ENCODE measurements at places on chromosomes 11 and 22.

DNA sequence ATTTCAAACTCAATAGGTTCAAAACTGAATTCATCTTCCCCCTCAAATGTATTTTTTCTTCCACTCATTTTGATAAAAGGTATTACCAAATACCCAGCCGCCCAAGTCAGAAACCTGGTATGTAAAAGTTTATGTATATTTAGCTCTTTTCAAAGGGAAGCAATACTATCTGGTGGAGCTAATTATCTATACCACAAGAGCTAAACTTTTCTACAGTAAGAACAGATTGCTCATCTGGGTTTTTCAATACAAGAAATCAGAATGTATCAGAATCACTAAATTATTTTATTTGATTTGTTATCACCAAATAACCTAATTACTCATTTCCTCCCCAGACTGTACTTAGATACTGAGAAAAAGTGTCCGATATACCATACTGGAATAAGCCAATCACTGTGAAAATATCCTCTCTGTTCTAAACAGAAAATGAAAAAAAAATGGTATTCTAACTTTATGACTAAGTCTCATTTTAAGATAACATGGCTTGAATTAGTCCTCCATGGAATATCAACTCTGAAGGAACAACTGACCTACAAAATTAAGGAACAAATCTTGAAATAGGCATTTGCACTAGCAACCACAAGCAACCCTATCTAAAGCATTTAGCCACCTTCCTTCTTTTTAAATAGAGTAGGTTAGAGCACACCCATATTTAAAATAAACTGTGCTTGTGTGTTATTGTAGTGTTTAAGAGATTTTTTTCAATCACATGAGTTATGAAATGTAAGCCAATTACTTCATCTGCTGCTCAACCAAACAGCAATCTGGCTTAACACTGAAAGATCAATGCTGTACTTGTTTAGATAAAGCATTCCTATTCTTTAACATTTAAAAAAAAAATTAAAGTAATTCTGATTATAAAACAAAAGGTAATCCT, 35.0 kb downstream of the RDX start:
- DNase-seq, result no peak

GRCh38 chr11:130180491-130180890, 20.9 kb downstream of the ST14 start:
- DNase-seq, result no peak

DNA sequence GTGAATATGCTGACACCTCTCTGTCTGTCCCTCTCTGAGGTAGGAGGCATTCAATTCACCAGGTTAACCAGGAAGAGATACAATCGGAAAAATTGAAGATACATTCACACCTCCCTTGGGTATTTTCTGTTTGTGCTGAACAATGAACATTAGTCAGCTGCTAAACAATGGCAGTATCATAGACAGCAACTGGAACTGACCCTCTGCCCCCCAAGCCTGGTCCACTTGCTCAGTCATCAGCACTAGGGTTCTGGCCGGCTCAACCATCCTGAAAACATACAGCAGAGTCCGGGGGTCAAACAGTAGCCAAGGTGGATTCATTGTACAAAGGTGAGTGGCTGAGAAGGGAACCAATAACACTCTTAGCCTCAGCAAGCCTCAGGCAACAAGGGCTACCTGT, 4.0 kb downstream of the NECTIN1 start:
- peak; percentile 45 for DNase-seq

DNA sequence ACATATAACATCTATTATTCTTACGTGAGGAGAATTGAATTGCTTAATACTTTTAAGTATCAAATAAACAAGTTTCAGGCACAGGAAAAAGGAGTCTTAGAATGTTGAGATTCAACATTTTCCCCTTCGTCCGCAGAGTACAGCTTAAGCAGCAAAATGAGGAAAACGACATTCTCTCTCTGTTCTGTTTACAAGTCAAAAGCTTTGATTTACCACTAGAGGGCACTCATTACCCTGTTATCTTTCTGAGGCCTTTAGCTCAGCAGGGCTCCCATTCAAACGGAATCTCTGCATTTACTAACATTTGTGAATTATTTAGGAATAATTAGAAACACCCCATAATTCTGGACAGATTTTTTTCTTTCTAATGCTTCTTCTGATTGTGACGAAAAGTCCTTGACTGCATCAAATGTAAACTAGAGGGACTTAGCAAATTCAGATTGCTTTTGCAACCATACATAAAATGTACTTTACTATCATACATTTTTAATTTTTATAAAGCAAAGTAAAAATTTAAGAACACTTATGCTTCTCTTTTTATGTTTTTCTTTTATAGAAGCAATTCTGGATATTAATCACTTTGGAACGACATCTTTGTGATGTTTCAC, 75.0 kb downstream of the JRKL start:
- peak; percentile 77 for DNase-seq

DNA sequence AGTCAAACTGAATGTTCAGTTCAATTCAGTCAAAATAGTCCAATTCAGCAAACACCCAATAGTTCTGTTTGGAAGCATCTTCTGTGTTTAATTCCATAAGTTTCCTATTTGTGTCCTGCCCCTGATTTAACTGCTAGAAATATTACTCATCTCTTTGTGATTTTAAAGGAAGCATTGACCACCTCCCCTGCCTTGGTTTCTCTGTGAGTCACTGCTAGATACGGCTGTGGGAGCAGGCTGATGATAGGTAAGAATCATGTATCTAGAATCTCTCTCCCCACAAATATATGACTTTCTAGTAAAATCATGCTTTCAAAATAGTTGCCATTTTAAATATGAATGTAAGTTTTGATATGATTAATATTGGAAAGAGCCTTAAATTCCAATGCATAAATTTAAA, 888.5 kb downstream of the NTM start:
- DNase-seq, result no peak

DNA sequence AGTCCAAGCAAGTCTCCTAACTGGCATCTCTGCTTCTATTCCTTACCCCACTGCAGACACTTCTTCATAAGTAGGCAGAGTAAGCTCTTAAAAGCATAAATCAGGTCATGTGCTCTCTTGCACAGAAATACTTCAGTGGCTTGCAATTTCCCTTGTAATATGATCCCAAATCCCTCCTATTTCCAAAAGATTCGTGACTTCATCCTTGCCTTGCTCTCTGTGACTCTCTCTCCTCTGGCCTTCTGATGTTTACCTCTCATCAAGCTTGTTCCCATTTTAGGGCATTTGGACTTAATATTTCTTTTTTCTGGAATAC, 37.4 kb upstream of the NCR3LG1 start:
- DNase-seq, result no peak

DNA sequence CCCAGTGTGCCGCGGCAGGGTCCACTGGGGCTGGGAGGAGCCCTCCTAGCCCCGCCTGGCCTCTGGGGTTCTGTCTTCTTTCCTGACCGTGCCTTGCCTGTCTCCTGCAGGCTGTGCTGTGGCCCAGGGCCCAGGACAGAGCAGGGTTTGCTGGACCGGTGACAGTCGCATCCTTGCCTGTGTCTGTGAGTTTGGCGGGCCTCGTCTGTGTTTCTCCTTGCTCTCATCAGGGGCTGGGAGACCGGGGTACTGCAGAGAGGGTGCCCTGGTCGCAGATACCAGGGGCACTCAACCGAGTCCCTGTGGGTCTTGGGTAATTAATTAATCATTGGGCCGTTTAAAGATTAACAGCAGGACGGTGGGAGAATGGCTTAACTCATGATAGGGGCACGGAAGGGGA, 29.9 kb downstream of the RPL3 start:
- DNase-seq, result no peak

DNA sequence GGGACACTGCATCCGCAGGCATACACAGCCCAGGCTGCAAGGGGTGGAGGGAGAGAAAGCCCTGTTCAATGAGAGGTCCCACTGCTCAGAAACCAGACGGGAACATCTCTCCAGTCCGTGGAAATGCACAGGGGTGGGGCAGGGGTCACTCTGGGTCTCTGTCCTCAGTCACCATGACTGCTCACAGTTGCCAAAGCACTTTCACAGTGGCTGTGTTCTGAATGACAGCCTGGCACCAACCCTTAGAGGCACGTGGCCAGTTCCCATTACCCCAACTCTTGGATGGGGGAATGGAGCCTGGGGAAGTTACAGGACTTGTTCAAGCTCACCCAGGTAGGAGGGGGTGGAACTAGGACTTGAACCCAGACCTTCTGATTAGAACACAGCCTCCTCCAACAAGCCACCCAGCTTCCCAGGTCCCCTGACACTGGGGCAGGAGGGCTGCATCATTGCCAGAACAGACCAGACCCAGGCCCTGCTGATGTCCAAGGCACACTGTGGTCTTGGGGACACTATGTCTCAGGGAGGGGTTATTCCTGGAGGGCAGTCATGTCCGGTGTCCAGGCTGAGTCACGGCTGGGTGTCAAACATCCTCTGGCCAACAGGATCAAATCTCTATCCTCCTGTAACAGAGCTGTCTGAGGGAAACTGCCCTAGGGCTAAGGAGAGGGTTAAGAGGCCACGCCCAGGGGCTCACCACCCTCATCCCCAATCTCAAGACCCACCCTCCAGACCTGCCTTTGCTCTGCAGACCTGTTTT, 8.2 kb downstream of the ZNF70 start:
- DNase-seq, result no peak

DNA sequence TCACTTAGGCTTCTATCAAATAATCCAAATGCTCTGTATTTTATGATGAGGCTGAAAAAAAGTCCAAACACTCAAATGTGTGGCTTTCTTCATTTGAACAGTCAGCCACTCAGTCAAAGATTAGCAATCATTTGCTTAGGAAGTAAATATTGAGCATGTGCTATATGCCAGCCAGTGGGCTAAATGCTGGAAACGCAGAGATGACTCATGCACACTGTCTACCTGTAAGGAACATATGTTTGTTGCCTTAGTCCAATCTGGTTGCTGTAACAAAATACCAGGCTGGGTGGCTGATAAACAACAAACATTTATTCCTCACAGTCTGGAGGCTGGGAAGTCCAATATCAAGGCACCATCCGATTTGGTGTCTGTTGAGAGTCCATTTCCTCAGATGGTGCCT, 617.3 kb downstream of the NTM start:
- no peak for DNase-seq

DNA sequence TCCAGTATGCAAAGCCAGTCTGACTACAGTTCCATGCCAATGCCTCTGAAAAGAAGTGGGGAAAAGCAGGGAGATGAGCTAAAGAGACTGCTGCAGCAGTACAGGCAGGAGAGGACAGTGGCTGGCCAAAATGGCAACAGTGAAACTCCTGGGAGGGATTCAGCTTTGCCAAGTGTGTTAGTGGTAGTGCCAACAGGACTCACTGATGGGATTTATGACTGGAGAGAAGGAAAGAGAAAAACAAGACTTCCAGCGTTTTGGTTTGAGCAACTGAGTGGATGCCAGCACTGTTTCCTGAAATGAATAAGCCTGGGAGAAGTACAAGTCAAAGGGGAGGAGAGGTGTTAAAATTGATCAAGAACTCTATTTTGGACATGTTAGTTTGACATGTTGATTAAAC, 80.9 kb downstream of the PLEKHA7 start:
- DNase-seq, result no peak

- no peak for DNase-seq
Measured at GRCh38 chr11:73862986-73863385, 13.7 kb downstream of the COA4 start.

DNA sequence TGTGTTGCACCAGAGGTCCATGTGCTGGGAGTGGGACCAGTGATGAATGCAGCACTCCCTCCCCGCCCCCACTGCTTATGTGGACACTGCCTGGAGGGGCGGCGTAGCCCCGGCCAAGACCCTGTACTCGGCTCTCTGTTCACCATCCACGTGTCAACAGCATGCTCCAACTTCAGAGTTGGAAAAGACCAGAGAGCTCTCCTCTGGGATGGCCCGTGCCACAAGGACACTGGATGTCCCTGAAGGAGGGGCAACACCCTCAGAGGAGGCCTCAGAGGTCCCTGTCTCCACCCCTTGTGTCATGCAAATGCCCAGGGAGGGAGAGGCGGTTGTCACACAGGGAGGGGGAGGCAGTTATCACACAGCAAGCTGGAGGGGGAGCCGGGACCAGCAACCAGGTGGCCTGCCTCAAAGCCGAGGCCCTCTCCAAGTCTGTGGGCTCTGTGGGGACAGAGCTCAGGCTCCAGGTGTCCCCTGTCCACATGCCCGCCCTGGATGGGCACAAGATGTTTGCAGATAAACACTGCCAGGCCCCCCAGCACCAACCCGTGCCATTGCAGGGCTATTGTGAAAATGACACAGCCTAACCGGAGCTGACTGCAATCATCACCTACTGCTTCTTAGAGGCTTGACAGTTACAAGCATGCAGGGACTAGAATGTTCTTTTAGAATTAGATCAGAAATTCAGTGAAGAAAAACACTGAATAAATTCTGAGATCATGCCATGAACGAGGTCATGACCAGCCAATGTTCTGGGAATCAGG, 121.1 kb downstream of the PHF21B start:
- no peak for DNase-seq

DNA sequence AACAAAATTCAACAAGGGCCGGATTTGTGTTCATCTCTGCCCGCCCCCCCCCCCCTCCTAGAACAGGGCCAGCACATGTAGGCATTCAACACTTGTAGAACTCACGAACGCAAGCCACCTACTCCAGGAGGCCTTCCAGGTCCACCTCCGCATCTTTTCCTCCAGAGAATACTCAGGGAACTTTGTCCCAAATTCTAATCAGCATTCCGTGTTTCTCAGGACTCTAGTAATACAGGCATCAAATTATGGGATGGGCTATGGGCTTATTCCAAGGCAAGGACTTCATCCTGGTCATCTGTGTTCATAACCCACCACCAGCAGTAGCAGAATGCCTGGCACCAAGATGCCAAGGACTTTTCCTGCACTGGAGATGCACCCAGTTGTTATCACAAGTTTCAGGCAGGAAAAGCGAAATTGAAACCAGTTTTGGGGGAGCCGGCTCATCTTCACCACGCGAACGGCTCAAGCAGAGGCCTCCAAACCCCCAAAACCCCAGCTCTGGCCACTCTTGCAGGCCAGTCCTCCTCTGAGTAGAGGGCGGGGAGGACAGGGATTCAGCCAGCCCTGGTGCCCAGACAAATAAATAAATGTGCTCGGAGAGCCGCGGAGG, 462 bp downstream of the UBE2L6 start:
- no peak for DNase-seq

- DNase-seq, result no peak
Measured at GRCh38 chr11:90241414-90241813, 18.6 kb upstream of the CHORDC1 start.

- DNase-seq, result peak; percentile 12
Measured at GRCh38 chr22:22342697-22343580, 98.4 kb downstream of the VPREB1 start.

- no peak for DNase-seq
Measured at GRCh38 chr11:59728913-59729312, 15.3 kb upstream of the OR10V1 start.

DNA sequence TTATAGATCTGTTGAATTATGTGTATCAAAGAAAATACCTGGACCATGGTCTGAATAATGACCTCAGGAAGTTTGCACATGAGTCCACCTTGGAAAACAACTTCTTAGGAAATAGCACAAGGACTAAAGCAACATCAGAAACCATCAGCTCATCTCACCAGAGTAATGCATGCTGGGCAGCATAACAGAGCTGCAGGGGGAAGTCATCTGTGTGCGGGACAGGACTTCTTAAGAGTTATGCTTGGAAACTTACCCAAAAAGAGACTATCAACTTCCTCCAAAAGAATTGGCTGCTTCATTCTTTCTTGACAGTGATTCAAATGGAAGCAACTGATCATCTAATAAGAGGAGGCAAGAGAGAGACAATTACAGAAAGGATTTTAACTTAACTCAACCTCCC, 2.5 kb downstream of the OR56B4 start:
- DNase-seq, result no peak

Measured in lung microvascular endothelial cell (primary cell).